Iris pigment epithelial cell (primary cell): ENCODE measurements at places on chromosomes 12 and 14.
A peak's percentile ranks its signal among the peaks of the same experiment; 100 is the strongest.

GRCh38 chr14:106277503-106277902 is 751.1 kb downstream of the TMEM121 start:
- no peak for DNase-seq

- DNase-seq = peak; percentile 32
These were observed 51.4 kb downstream of the A2M start for GRCh38 chr12:9064201-9064814.

DNA sequence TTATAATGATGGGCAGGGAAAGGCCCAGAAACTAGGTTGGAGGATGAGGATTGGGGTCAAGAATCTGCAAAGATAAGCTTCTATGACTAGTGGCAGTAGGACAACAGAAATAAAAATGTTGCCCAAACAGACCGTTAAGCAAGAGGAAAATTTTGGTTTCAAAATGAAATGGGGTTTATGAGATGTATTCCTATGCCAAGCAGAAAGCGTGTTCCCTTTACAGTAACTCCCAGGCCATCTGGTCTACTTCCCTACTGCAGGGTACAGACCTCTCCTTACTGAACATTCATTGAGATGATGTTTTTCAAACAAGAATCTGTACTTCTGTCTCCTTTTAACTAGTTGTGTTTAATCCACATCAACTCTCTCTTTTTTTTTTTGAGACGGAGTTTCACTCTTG is 20.4 kb upstream of the TMEM229B start:
- DNase-seq = no peak

- DNase-seq = no peak
These were observed 15.7 kb downstream of the CLEC4C start for GRCh38 chr12:7731486-7731885.

DNA sequence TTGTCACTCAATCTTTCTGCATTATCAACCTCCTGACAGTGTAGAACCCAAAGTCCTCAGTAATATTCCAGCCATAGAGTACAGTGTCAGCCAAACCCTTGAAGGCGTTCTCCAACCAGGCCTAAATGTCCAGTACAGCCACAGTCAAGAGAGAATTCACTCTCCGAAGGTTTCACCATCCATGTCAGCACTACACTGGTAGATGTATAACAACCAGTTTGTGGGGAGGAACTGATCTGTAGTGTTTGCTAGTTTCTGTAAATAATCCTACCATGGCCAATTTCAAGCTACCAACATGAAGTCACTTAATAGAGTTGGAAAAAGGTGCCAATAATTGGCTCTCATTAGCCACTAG is 456 bp upstream of the MDP1 start:
- DNase-seq = no peak

DNA sequence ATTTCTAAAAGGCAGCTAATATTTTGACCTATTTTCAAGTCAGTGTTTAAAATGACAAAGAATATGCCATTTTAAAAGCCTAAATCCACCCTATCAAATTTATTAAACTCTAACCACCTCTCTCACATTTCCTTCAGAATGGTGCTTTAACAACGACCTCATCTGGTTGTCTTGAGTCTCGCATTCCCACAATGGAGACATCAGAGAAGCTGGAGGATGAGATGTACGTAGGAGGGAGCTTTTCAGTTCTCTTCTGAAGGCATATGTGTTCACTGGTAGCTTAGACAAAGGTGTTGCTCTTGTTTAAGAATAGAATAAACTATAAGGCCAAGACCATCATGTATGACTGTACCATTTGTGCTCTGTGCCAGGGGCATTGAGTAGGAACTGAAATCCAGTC is 82.9 kb downstream of the BCL2L14 start:
- DNase-seq = no peak

- DNase-seq = peak; percentile 72
These were observed 366.7 kb downstream of the DUSP6 start for GRCh38 chr12:88985631-88986030.

DNA sequence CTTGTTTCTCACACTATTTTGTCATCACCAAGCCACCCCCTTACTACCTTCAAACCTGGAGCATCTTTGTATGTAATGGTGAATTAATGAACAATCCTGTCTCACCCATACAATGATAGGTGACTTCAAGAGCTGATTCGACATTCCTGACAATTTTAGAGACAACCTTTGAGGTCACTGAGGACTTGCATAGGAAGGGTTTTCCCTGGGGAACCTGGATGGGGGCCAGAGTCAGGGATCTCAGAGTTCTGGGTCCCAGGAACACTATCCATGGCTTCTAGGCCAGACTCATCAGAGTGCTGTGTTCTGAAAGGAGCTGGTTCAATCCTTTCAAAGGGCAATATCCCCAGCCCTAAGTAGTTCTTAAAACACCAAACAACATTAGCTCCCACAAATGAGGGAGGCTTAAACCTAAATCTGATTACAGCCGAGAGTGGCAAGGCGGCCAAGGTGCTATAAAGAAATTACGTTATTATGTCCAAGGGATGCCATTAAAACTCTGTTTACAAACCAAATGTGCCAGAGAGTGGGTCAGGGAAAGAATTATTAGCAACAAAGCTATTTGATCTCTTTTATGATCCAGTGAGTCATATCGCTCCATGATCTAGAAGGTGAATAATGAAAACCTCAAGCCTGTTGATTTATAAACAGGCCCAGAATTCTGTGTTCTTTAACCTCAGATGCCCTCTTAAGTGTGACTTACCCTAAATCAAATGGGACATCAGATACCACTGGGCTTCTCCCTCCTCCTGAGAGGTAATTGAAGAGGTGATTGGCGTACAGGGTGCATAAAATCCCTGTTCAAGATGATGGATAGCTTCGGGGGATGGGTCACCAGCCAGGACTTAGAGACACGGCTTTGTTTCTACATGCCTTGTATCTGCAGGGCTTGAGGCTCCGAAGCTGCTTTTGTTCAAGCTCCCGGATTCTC is 230.2 kb upstream of the TBX3 start:
- DNase-seq = peak; percentile 70

- DNase-seq = no peak
These were observed 836.2 kb upstream of the MGAT4C start for GRCh38 chr12:87092421-87092820.

- peak; percentile 68 for DNase-seq
These were observed 147.6 kb downstream of the CRADD start for GRCh38 chr12:93824514-93825500.

GRCh38 chr12:6950401-6950801 is 755 bp upstream of the PTPN6 start:
- DNase-seq = no peak

- DNase-seq = no peak
These were observed 2.7 kb downstream of the CGRRF1 start for GRCh38 chr14:54512393-54512792.

DNA sequence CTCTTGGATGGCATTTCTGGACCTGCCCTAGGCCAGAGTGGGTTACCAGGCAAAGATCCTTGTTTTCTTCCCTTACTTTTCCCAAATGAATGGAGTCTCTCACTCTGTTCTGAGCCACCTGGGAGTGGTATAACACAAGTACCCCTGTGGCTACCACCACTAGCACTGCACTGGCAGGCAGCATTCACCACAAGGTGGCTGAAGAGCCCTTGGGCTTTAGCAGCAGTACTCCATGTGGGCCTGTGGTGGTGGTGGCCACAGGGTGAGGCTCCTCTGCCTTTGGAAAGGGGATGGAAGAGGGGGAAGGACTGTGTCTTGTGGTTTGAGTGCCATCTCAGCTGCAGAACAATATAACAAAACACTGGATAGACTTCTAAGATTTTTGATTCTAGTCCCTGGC is 38.1 kb upstream of the LMNTD1 start:
- peak; percentile 21 for DNase-seq

DNA sequence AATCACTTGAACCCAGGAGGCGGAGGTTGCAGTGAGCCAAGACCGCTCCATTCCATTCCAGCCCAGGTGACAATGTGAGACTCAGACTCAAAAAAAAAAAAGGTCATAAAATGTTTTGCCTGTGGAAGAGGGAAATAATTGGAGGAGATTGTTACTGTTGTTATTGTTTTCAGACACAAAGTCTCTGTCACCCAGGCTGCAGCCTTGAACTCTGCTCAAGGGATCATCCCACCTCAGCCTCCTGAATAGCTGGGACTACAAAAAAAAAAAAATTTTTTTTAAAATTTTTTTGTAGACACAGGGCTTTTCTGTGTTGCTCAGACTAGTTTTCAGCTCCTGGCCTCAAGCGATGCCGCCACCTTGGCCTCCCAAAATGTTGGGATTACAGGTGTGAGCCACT is 33.9 kb downstream of the ARID2 start:
- no peak for DNase-seq

DNA sequence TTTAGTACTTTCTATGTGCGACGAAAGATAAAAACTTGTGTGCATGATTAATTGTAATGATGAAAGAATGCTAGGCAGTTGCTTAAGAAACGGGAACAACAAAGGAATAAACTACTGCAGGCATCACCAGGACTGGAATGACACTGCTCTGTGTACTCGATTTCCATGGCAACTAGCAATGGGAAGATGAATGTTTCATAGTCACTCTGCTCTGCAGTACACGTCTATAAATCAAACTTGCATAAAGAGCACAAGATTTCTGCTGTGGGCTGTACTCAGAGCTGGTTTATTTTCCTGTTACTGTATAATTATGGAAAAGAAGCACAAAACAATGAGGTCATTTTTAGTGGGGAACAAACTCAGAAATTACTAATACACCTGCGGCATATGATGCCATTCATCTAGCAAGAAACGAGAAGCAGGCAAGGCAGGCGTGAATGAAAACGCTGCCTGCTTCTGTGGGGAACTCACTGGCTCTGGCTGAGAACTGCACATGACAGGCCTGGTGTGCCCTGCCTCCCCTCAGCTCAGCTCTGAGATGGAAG is 41.8 kb downstream of the EFCAB11 start:
- peak; percentile 98 for DNase-seq

GRCh38 chr12:4270016-4270830 is 3.3 kb upstream of the CCND2 start:
- DNase-seq = no peak

DNA sequence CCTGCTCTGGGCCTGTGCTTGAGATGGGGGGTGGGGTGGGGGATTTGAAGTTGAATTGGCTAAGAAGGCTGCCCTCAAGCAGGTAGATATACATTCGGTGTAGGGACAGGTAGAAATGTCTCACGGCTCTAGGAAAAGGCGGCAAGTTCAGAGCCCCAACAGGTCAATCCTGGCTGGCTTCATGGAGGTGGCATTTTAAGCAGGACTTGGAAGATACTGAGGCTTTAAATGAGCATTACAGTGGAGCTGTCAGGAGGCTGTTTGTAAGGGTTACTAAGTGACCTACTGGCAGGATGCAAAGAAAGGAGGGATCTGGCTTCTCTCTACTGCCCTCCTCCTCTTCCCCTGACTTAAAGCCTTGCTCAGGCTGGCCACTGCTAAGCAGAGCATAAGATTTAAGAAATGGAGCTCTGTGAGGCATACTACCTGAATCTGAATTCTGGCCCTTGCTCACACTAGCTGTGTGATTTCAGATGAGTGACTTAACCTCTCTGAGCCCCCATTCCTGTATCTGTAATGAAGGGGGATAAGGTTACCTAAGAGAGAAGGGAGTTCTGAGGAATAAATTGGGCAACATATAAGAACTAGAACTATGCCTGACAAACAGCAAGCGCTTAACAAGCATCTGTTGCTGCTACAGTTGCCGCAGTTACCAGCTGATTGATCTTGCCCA is 61.6 kb downstream of the SLC24A4 start:
- DNase-seq = no peak

- DNase-seq = no peak
These were observed 52.1 kb downstream of the DRAM1 start for GRCh38 chr12:101929365-101930041.

GRCh38 chr12:111444314-111444924 is 38.7 kb downstream of the SH2B3 start:
- DNase-seq = no peak

DNA sequence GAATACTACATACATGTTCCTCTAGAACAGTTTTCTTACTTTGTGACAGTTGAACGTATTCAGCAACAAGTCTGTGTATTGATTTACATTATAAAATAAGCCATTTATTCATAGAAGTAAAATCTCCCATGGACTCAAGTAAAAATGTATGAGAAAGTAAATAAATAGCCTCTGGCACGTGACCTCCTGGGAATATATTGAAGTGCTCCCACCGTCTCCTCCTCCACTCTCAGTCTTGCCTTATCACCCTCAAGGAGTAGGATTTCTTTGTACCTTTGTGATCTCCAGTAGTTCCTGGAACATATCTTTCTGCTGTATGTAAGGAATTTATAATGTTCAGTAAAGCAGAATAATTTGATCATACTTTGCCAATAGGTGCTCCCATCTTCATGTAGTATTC is 90.9 kb downstream of the DIP2B start:
- no peak for DNase-seq

GRCh38 chr12:43361031-43361710 is 190.8 kb downstream of the ADAMTS20 start:
- DNase-seq = no peak

DNA sequence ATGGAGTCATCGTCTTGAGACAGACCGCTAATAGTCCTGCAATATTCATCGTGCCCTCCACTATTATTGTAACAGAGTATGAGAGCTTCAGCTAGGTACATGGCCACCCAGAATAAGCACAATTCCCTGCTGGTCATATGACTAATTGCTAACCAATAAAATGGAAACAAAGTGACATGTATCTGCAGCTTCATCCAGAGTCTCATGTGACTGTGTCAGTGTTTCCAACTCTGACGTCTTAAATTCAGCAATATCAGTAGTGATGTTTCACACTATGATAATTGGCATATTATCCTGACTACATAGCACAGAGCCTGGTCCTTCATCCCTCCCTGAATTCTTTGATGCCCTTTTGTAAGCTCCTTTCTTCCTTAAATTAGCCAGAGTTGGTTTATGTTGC is 167.4 kb downstream of the RPS29 start:
- no peak for DNase-seq

GRCh38 chr14:104016873-104017650 is 68.4 kb upstream of the ASPG start:
- no peak for DNase-seq

- DNase-seq = no peak
These were observed 663.4 kb downstream of the TMTC2 start for GRCh38 chr12:83349907-83350611.

GRCh38 chr12:13210236-13211190 is 14.0 kb downstream of the EMP1 start:
- no peak for DNase-seq

- DNase-seq = peak; percentile 58
These were observed 37.3 kb upstream of the TRHDE start for GRCh38 chr12:72234886-72235285.

GRCh38 chr12:121620333-121620891 is 5.9 kb upstream of the ORAI1 start:
- DNase-seq = no peak

GRCh38 chr12:117344716-117345115 is 16.7 kb downstream of the NOS1 start:
- DNase-seq = no peak

DNA sequence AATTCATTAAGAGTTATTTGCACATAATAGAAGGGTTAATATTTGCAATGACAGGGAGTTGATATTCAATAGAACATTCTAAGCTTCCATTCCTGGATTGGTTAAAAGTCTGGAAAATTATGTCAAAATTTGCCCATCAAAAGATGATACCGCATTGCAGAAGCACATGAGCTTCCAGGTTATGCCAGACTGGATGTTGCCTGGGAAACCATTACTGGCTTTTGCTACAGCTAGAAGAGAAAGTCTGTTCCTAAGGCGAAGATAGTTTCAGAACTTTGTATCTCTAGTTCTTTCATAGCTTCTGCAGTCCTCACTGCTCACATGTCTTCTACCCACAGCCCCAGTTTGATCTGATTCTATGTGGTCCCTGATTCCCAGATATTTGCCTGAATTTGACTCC is 122.4 kb upstream of the AMIGO2 start:
- no peak for DNase-seq

GRCh38 chr14:91035855-91036254 is 24.6 kb downstream of the RPS6KA5 start:
- no peak for DNase-seq

GRCh38 chr14:58014778-58015177 is 137.2 kb downstream of the ARMH4 start:
- no peak for DNase-seq
